ENCODE measurements at places on chromosomes 1 and 21.

- H3K4me3 ChIP-seq = peak overlapping the region; percentile 87
- no peaks in the 10 kb centered on the region for H3K27me3 ChIP-seq
- no peak for DNase-seq
- H3K27ac ChIP-seq = peak overlapping the region; percentile 98
Observed at GRCh38 chr1:234604495-234605398, 5.2 kb downstream of the IRF2BP2 start.

GRCh38 chr1:20903437-20903836, 116.3 kb upstream of the HP1BP3 start:
- no peaks in the 10 kb centered on the region for H3K27me3 ChIP-seq
- H3K4me1 ChIP-seq = no peaks in the 10 kb centered on the region
- H3K27ac ChIP-seq = no peak overlapping the region

DNA sequence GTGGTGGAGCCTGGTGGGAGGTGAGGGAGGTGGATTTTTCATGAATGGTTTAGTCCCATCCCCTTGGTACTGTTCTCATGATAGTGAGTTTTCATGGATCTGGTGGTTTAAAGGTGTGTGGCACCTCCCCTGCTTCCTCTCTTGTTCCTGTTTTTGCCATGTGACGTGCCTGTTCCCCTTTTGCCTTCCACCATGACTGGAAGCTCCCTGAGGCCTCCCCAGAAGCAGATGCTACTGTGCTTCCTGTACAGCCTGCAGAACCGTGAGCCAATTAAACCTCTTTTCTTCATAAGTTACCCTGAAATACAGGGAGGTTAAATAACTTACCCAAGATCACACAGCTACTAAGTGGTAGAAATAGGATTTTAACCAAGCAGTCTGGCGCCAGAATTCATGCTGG, 4.3 kb upstream of the HEYL start:
- H3K27ac ChIP-seq = peak overlapping the region; percentile 89
- H3K4me1 ChIP-seq = peaks cover 68% of the 10 kb centered on the region
- H3K4me3 ChIP-seq = no peak overlapping the region
- DNase-seq = no peak
- H3K27me3 ChIP-seq = no peaks in the 10 kb centered on the region

GRCh38 chr1:64231153-64231552, 27.7 kb downstream of the UBE2U start:
- H3K27me3 ChIP-seq = no peaks in the 10 kb centered on the region
- no peak for DNase-seq

DNA sequence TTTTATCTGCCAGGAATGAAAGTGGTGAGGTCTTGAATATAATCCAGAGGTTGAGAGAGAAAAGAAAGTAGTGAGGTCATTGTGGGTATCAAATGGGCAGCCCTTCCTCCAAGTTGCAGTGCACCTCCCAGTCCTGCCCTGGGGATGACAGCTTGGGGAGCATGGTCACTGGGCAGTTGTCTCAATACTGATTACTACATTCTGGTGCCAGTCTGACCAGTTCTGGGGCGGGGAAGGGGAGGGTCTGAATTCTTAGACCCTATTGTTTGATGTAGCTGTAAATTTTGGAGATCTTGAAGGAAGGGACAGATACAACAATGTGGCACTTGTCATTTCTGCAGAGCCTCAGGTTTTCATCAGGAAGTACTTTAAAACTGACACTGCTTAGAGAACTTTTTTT, 11.2 kb downstream of the SLFNL1 start:
- H3K36me3 ChIP-seq = peaks cover 61% of the 10 kb centered on the region

GRCh38 chr1:17587693-17588047, 48.2 kb downstream of the ARHGEF10L start:
- H3K36me3 ChIP-seq = peaks cover 12% of the 10 kb centered on the region
- H3K4me1 ChIP-seq = peaks cover 92% of the 10 kb centered on the region
- H3K27me3 ChIP-seq = no peaks in the 10 kb centered on the region
- no peak for DNase-seq

DNA sequence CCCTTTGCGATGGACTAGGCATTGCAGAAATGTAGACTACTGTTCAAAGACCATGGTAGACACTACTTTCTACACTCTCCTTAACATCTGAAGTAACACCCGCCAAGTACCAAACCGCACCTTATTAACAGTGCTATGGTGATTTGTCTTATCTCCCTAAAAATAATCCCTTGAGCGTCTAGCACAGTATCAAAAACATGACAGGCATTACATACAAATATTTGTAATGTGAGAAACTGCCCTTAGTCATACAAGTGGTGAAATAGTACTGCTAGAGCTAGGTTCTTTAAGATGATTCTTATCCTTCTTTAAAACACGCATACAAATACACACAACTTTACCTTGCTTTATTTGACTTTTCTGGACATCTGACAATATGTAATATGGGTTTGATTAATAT, 27.2 kb downstream of the PUM1 start:
- no peaks in the 10 kb centered on the region for H3K27me3 ChIP-seq
- H3K4me3 ChIP-seq = no peak overlapping the region
- no peak for DNase-seq
- no peak overlapping the region for H3K27ac ChIP-seq
- H3K36me3 ChIP-seq = no peaks in the 10 kb centered on the region

GRCh38 chr1:115771847-115772457, 3.4 kb upstream of the CASQ2 start:
- peak overlapping the region; percentile 58 for H3K4me3 ChIP-seq
- no peaks in the 10 kb centered on the region for H3K27me3 ChIP-seq
- H3K27ac ChIP-seq = no peak overlapping the region
- no peaks in the 10 kb centered on the region for H3K36me3 ChIP-seq

- H3K27me3 ChIP-seq = no peaks in the 10 kb centered on the region
- H3K4me3 ChIP-seq = no peak overlapping the region
- H3K36me3 ChIP-seq = no peaks in the 10 kb centered on the region
- no peak overlapping the region for H3K27ac ChIP-seq
- no peaks in the 10 kb centered on the region for H3K4me1 ChIP-seq
Observed at GRCh38 chr1:53681351-53681976, 57.5 kb downstream of the GLIS1 start.

DNA sequence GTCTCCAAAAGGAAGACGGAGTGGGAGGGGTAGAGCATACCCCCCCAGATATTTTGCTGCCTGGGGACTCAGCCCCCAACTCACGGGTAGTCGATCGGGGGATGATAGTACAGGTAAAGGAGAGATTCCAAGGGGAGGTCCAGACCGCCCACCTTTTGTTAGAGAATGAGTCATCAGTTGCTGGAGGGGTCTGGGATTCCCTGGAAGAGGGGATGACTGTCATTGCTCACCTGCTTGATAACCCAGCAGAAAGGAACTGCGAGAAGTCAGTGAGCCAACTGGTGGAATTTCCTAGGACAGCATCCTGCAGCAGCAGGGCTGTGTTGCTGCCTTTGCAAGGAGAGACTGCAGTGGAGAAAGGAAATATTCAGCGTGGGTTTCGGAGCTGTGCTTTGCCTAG, 64.4 kb downstream of the MACF1 start:
- no peak for DNase-seq
- H3K4me1 ChIP-seq = peaks cover 77% of the 10 kb centered on the region
- H3K4me3 ChIP-seq = peak overlapping the region; percentile 72
- H3K27ac ChIP-seq = peak overlapping the region; percentile 73

GRCh38 chr21:26408511-26408910, 164.6 kb downstream of the CYYR1 start:
- no peak overlapping the region for H3K27ac ChIP-seq
- no peaks in the 10 kb centered on the region for H3K27me3 ChIP-seq
- DNase-seq = no peak
- H3K36me3 ChIP-seq = no peaks in the 10 kb centered on the region
- H3K4me3 ChIP-seq = no peak overlapping the region

- no peak overlapping the region for H3K4me3 ChIP-seq
- H3K27ac ChIP-seq = no peak overlapping the region
- no peaks in the 10 kb centered on the region for H3K4me1 ChIP-seq
Observed at GRCh38 chr1:118815909-118816308, 172.2 kb downstream of the TBX15 start.

DNA sequence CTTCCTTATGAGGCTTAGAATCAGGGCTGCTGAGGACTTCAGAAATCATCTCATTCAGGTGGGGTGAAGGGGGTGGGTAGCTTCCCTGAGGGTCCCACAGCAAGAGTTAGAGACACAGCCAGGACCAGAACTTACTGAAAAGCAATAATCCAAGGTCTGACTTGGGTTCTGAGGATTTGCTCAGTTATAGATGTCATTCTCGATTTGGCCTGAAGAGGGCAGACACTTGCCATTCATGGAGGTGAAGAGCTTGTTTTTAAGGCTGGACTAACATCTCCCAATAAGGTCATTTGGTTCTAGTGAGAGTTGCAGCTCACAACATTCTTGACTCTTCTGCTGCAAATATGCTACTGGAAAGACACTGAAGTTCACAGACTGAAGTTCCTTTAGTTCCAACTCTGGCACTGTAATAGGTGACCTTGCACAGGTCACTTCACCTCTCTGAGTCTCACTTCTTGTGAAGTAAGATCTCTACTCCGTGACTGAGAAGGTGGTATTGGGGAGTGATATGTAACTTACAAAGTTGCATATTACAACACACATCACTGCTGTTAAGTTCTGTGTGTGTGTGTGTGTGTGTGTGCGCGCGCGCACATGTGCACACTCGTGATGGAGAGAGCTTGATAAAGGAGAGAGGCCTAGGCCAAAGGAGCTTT, 69.8 kb upstream of the DIRAS3 start:
- no peaks in the 10 kb centered on the region for H3K27me3 ChIP-seq
- no peaks in the 10 kb centered on the region for H3K36me3 ChIP-seq
- H3K4me3 ChIP-seq = no peak overlapping the region
- peak; percentile 28 for DNase-seq

- no peaks in the 10 kb centered on the region for H3K27me3 ChIP-seq
- no peak for DNase-seq
- H3K27ac ChIP-seq = no peak overlapping the region
- no peaks in the 10 kb centered on the region for H3K4me1 ChIP-seq
- H3K36me3 ChIP-seq = no peaks in the 10 kb centered on the region
- no peak overlapping the region for H3K4me3 ChIP-seq
Observed at GRCh38 chr1:17880449-17880848, 125.3 kb downstream of the ACTL8 start.

DNA sequence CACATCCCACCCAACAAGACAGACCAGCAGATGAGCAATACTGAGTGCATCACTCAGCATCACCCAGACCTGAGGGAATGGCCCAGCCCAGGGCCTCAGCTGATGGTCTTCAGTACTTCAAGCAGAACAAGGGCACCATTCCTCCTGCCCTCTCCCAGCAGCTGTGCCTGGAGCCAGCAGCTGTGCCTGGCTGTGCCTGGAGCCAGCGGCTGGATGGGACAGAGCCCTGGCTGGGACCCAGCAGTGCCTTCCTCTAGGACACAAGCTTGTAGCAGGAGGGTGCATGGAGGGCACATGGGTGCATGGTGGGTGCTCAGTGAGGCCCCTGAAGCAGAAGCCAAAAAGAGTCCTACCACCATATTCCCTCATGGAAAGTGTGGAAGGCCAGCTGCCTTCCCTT, 583.8 kb downstream of the NPHP4 start:
- H3K27me3 ChIP-seq = no peaks in the 10 kb centered on the region
- no peak overlapping the region for H3K4me3 ChIP-seq
- H3K36me3 ChIP-seq = no peaks in the 10 kb centered on the region
- H3K4me1 ChIP-seq = no peaks in the 10 kb centered on the region
- H3K27ac ChIP-seq = no peak overlapping the region

GRCh38 chr1:243269461-243269801, 13.6 kb downstream of the SDCCAG8 start:
- H3K36me3 ChIP-seq = no peaks in the 10 kb centered on the region
- peak overlapping the region; percentile 50 for H3K4me3 ChIP-seq
- H3K4me1 ChIP-seq = peaks cover 15% of the 10 kb centered on the region
- no peak for DNase-seq

GRCh38 chr1:192547501-192547900, 28.1 kb upstream of the RGS1 start:
- H3K4me1 ChIP-seq = peaks cover 11% of the 10 kb centered on the region
- H3K36me3 ChIP-seq = no peaks in the 10 kb centered on the region
- no peaks in the 10 kb centered on the region for H3K27me3 ChIP-seq
- DNase-seq = no peak

DNA sequence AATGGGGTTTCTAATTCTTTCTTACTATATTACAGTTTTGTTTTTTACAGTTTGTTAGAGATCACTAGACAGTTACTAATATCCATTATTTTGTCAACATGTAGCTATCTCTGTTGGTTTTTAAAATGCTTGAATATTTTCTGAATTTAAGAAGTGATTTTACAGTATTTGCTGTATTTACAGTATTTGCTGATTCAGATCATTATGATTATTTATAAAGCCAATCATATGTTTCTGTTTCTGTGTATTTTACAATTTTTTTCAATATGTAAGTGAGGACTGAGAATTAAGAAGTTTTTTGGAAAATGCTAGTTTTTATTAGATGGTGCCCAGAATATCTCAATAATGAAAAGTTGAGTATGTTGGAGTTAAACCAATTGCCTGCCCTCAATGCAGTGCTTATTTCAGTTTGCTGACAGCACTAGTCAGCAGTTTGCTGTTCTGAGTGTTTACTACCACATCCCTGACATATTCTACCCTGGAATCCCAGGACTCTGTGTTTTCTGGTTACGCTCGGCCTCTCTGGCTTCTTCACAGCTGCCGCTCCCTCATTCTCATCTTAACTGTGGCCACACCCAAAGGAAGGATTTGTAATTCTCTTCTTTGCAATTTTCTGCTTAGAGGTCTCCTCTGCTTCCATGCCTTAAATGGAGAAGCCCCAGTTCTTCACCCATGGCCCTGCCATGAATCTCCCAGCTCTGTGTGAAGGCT, 68.0 kb upstream of the BACH1 start:
- no peaks in the 10 kb centered on the region for H3K27me3 ChIP-seq
- no peaks in the 10 kb centered on the region for H3K36me3 ChIP-seq
- no peak overlapping the region for H3K4me3 ChIP-seq
- H3K4me1 ChIP-seq = peaks cover 5% of the 10 kb centered on the region

Data from thoracic aorta (tissue), 2 donors.